Hindlimb muscle (tissue), 1 donor: ENCODE measurements at places on chromosomes 2 and 18. TPM values are rescaled to one million over a fixed set of nuclear protein-coding genes. Genes with fewer than 3 reads are reported as not detected.

GRCh38 chr2:102520009-102520408, 47.0 kb downstream of the SLC9A4 start:
- DNase-seq, result peak; percentile 11

DNA sequence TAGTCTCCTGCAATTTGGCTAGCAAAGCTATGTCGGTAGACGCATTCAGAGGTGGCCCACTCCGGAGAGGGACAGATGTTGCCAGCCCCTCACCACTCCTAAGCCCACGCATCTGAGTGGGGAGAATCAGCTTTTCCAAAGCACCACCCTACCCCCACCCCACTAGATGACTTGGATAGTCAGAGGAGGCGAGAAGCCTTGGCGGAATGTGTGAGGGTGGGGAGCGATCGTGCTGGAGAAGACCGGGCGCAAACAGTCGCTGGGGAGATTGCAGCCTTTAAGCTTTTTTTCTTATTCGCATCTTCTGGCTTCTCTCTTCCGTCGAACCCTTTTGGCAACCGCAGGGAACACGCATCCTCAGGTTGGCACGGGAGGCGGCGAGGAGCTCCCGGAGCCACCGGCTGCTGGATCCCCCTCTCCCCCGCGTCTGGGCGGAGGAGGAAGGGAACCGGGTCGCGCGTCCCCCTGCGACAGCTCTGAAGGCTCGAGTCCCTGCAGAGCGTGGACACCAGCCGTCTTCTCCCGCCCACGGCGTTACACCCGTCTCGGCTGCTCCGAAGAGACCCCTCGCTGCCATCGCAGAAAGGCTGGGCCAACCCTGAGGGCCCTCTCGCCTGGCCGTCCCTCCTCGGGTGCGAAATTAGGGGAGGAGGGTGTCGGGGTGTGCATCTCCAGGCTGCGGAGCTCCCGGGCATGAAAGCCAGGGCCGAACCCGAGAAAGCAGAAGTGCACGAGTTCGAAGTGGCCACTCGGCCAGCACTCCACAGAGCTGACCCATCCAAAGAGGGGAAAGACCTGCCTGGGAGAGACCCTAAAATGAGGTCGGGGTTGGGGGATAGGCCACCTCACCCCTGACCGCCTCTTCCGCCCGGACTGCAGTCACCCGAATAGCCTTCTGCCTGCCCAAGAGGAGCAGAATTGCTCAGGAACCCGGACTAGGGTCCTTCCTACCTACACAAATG, 12.2 kb downstream of the EVX2 start:
- DNase-seq, result no peak

GRCh38 chr2:134148843-134149472, 104.9 kb upstream of the MGAT5 start:
- no peak for DNase-seq

- DNase-seq, result no peak
These were observed 29.9 kb downstream of the PELI1 start for GRCh38 chr2:64114063-64114911.

DNA sequence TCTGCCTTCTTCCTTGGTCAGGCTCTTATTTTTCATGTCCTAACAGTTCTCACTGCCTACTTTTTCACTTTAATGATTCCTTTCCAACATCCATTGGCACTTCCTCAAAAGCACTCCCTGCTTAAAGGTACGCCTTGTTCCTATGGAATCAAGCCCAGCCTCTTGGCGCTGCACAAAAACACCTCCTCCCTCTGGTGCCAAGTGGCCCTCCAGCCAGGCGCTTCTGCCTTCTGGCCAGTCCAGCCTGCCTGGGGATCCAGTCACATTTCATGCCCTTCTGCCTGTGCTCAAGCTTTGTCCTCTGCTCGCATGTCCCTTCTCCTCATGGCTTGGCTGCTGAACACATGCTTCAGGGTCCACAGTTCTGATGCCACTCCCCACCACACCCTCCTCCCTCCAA, 6.3 kb downstream of the TPRKB start:
- DNase-seq, result no peak

DNA sequence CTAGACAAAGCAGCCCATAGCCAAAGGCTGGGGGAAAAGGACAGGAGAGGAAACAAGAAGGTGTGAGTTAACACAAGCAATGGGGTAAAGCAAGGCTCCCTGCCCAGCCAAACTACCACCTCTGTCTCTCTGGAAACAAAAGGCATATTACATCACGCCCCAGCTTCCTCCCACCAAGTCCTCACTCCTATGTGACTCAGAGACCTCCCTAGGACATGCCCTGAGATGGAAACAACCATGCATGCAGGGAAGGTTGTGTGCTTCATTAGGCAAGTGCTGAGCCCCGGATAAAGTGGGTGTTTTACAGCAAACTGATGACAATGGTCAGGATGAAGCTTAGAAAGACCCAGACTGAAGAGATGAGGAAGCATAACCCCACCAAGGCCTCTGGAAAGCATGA, 9.0 kb upstream of the ATRAID start:
- no peak for DNase-seq

- peak; percentile 29 for DNase-seq
These were observed 404.8 kb downstream of the MEIS1 start for GRCh38 chr2:66839551-66840320.

- no peak for DNase-seq
These were observed 10.3 kb upstream of the ASXL3 start for GRCh38 chr18:33567705-33568104.

DNA sequence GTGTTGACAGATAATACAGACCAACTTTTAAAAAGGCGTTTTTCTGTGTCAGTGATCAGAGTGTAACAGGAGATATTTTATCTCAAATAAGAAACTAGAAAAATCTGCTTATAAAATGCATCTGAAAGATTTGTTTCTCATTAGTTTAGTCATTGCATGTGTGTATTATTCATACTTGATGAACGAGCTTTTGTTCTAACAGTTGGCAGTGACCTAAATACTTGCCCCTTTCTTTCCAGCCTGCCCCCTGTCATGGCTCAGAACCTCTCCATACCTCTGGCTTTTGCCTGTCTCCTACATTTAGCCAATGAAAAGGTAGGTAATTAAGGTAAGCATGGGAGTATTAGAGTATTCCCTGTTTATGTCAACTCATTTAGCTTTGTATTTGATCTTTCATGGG, 33.6 kb downstream of the NCAPH start:
- no peak for DNase-seq

- no peak for DNase-seq
These were observed 482.2 kb downstream of the SPAG16 start for GRCh38 chr2:213766465-213766901.

DNA sequence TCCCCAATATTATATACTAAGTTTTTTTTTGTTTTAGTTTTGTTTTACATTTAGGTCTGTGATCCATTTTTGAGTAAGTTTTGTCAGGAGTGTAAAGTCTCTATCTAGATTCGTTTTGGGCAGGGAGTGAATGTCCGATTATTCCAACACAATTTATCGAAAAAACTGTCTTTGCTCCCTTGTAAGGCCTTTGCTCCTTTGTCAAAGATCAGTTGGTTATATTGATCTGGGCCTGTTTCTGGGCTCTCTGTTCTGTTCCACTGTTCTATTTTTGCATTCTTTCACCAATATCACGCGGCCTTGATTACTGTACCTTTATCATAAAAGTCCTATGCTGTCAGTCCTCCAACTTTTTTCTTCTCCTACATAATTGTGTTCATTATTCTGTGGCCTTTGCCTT, 276.5 kb upstream of the ZC3H15 start:
- DNase-seq, result no peak

DNA sequence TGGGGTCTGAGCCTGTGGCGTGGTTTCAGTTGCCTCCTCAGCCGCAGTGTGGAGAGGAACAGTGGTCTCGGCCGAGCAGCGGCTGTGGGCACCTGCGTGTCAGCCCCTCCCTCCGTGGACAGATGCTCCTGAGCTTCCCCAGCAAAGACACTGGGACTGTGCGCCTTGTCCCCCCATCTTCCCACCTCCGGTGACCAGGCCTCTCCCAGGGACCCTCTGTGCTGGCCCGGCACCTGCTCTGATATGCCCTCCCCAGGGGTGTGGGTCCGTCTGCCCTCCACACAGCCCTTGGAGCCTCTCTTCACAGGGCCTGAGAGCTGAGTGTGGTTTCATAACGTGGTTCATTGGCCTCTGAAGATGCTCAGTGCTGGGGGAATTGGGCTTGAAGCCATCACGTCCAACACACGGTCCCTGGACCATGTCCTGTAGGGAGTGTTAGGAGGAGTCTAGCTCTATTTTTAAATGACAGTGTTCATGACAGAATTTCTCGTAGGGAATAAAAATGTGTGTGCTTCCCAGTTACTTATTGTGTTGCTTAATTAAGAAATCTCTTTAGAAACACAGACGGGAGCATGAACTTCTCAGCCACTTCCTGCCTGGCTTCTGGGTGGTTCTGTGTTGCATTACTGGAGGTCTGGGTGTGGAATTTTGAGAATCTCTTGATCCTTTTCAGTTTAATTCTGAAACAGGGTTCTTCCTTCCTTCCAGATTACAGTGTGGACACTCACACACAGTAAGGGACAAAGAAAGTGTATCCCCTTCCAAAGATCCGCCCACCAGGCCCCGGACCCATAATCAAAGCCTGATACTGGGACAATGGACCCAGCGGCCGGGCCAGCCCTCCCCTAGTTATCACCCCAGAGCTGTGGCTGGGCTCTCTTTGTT, 110.7 kb downstream of the NFATC1 start:
- no peak for DNase-seq

GRCh38 chr18:44826418-44827259, 146.0 kb downstream of the SETBP1 start:
- DNase-seq, result peak; percentile 90

- no peak for DNase-seq
These were observed 2.5 kb downstream of the KCNF1 start for GRCh38 chr2:10914272-10914693.

- no peak for DNase-seq
These were observed 117.6 kb downstream of the PRKCE start for GRCh38 chr2:45769056-45769455.

GRCh38 chr2:23268467-23269263, 116.3 kb upstream of the KLHL29 start:
- DNase-seq, result no peak

DNA sequence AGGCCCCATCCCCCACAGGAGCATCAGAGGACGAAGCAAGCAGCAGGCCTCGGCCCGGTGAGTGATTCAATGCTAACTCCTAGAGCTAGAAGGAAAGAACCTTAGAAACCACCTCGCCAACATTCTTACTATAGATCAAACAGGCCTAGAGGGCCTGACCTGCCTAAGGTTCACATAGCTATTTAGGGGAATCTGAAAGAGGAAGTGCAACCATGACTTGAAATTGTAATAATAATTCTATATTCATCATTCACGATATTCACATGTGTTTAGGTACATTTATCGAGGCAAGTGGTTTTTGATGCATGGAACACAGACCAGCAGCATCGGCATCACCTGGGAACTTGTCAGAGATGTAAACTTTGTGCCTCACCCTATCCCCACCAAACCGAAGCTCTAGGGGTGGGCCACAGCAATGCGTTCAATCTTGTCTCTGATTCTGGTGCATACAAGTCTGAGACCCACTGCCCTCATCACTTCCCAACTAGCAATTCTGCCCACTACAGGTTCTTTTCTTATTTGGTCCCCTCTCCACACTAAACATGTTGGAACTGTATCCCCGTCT, 78.0 kb upstream of the DNMT3A start:
- DNase-seq, result no peak

DNA sequence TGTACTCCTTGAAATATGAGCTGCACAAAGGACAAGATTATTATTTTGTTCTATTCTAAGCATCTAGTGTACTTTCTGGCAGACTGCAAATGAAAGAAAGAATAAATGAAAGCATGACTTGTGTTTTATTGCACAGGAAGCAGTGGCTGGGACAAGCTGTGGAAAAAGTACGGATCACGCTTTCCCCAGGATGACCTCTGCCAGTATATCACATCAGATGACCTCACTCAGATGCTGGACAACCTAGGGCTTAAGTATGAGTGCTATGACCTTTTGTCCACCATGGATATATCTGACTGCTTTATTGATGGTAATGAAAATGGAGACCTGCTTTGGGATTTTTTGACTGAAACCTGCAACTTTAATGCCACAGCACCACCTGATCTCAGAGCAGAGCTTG, 49.4 kb downstream of the HNMT start:
- DNase-seq, result no peak

GRCh38 chr18:9101730-9102507, 580 bp upstream of the NDUFV2 start:
- peak; percentile 39 for DNase-seq

DNA sequence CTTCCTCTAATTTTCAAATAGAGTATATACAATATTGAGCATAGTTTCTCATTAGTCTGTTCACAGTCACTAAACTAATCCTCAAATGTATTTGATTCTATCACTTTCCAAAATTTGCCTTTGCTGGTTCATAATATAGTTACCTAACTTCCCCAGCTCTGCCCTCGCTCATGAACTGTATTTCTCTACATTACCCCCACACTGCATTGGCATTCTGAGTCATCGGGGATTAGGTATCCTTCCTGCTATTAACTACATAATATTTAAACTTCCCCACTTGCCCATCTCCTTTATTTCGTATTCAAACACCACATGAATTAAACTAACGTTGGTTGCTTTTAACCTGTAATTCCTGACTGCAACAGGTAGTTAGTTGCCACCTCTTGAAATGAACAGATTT, 14.8 kb upstream of the CLASP1 start:
- no peak for DNase-seq

GRCh38 chr2:197707316-197708213, 2.4 kb downstream of the MARS2 start:
- peak; percentile 14 for DNase-seq

DNA sequence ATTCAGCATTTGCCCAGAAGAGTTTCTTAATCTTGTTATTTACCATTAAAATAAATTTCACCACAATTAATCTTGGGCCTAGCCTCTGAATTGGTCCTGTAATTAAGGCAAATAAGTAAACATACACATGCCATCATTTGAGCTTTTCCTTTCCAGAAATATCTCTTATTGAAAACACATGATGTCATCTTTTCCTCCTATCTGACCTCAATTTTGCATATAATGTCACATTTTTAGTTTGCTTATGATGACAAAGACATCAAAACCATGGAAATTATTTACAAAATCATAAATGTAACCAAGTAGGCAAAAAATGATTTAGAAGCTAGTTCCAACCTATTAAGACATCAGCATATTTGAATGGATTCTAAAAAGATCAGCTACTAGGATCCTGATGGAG, 915.5 kb downstream of the ERBB4 start:
- DNase-seq, result no peak

The C1QL2 gene
- polyA plus RNA-seq, result not detected

The SIX2 gene
- polyA plus RNA-seq, result 7.2 TPM

The GALNT14 gene
- polyA plus RNA-seq, result 1.5 TPM

The DYNAP gene
- polyA plus RNA-seq, result not detected

The GYPC gene
- 133 TPM for polyA plus RNA-seq

The AMMECR1L gene
- 14.8 TPM for polyA plus RNA-seq

The NHEJ1 gene
- 12.0 TPM for polyA plus RNA-seq

The CLEC4F gene
- 0.36 TPM for polyA plus RNA-seq

The HOXD3 gene
- polyA plus RNA-seq, result 3.4 TPM

The KCNF1 gene
- polyA plus RNA-seq, result 3.7 TPM

The SLC4A5 gene
- polyA plus RNA-seq, result 2.9 TPM

The C2orf66 gene
- polyA plus RNA-seq, result 0.23 TPM

The SCN2A gene
- not detected for polyA plus RNA-seq

The SOWAHC gene
- polyA plus RNA-seq, result 6.5 TPM

The RIT2 gene
- polyA plus RNA-seq, result not detected

The LYG2 gene
- 0.25 TPM for polyA plus RNA-seq
